Activated naive CD8-positive, alpha-beta T cell treated with anti-CD3 and anti-CD28 coated beads for 36 hours (primary cell): ENCODE measurements at places on chromosomes 4 and X. TPM values are rescaled to one million over a fixed set of nuclear protein-coding genes. Genes with fewer than 3 reads are reported as not detected.

GLRA3 gene
- not detected for total RNA-seq

SYTL5 gene
- not detected for total RNA-seq

- no peak overlapping the region for H3K27ac ChIP-seq
- H3K36me3 ChIP-seq: peaks cover 31% of the 10 kb centered on the region
- peaks cover 13% of the 10 kb centered on the region for H3K4me1 ChIP-seq
- no peak overlapping the region for H3K4me3 ChIP-seq
- no peaks in the 10 kb centered on the region for H3K27me3 ChIP-seq
- DNase-seq: no peak
Measured at GRCh38 chr4:148299337-148299736, 142.9 kb downstream of the NR3C2 start.

GRCh38 chrX:72100051-72100755 is 31.5 kb downstream of the RTL5 start:
- H3K27ac ChIP-seq: no peak overlapping the region
- no peak overlapping the region for H3K4me3 ChIP-seq
- H3K36me3 ChIP-seq: no peaks in the 10 kb centered on the region
- peaks cover 24% of the 10 kb centered on the region for H3K4me1 ChIP-seq

PGAM4 gene
- not detected for total RNA-seq

DNA sequence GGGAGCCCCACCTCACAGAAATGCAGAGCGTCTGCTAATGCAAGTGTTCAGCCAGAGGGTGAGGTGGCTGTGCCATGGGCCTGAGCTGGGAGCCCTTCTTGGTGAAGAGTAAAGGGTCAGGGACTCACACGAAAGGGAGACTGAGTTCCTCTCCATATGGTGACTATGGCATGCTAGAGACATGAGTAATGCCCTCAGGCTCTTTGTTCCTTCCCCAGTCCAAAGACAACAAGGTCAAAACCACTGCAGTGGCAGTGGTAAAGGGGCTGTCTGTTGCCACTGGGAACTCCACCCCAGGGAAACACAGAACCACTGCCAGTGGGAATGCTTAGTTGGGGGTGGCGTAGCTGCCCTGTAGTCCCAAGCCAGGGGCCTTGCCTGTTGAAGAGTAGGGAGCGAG is 22.4 kb downstream of the RAB40AL start:
- no peaks in the 10 kb centered on the region for H3K4me1 ChIP-seq
- DNase-seq: no peak
- no peaks in the 10 kb centered on the region for H3K36me3 ChIP-seq

- no peaks in the 10 kb centered on the region for H3K27me3 ChIP-seq
- no peaks in the 10 kb centered on the region for H3K36me3 ChIP-seq
- no peak for DNase-seq
- no peak overlapping the region for H3K27ac ChIP-seq
- no peak overlapping the region for H3K4me3 ChIP-seq
Measured at GRCh38 chrX:34365471-34365870, 233.4 kb upstream of the FAM47A start.

DDX3X gene
- 291 TPM for total RNA-seq

GRCh38 chr4:7824218-7824617 is 115.4 kb downstream of the AFAP1 start:
- no peak for DNase-seq
- no peak overlapping the region for H3K4me3 ChIP-seq
- H3K4me1 ChIP-seq: peaks cover 21% of the 10 kb centered on the region

- no peak overlapping the region for H3K4me3 ChIP-seq
- no peak for DNase-seq
- no peaks in the 10 kb centered on the region for H3K4me1 ChIP-seq
- H3K27ac ChIP-seq: no peak overlapping the region
Measured at GRCh38 chr4:132267321-132267720, 881.8 kb upstream of the PCDH10 start.

GRPR gene
- total RNA-seq: not detected

GRCh38 chr4:93710101-93710846 is 118.3 kb upstream of the ATOH1 start:
- no peak overlapping the region for H3K27ac ChIP-seq
- DNase-seq: no peak
- H3K27me3 ChIP-seq: no peaks in the 10 kb centered on the region
- no peaks in the 10 kb centered on the region for H3K4me1 ChIP-seq
- H3K4me3 ChIP-seq: no peak overlapping the region
- H3K36me3 ChIP-seq: no peaks in the 10 kb centered on the region
